ENCODE measurements at places on chromosomes 4 and X.

DNA sequence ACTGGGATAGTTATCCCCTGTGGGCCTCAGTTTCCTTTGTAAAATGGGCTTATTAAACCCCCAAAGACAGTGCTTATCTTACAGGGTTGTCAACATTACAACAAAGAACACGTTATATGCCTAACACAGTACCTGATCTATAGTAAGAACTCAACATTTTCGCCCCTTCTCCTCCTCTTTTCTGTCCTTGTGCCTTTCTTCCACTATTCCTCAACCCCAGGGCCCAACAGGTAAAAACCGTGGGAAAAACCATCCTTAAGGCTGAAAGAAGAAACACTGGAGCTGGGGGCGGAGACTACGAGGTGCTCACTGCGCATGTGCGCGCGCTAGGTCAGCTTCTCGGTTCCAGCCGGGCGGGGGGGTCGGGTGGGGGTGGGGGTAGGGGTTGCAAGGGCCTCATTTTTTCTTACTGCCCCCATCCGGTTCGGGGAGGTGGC, 426 bp upstream of the XIAP start:
- DNase-seq, result no peak

- DNase-seq, result no peak
These were observed 42.5 kb upstream of the KLHL8 start for GRCh38 chr4:87262886-87263285.

- DNase-seq, result no peak
These were observed 22.8 kb downstream of the FHIP1A start for GRCh38 chr4:151431728-151432127.

DNA sequence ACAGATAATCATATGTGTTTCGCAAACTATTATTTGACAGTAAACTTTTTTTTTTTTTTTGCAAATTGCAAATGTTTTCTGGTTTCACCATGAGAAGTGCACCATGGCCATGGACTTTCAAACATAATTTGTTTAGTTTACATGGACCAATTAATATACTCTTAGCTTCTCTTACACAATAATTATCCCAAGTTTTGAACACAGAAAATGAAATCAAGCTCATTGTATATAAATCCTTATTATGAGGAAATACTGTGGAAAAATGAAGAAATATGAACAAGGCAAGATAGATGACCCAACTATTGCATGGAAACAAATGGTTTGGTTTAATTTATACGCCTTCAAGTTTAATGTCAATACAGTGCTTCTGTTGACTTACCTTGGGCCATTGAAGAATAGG, 3.9 kb downstream of the FGF5 start:
- no peak for DNase-seq

- no peak for DNase-seq
These were observed 144.8 kb upstream of the UNC5C start for GRCh38 chr4:95693594-95693993.

DNA sequence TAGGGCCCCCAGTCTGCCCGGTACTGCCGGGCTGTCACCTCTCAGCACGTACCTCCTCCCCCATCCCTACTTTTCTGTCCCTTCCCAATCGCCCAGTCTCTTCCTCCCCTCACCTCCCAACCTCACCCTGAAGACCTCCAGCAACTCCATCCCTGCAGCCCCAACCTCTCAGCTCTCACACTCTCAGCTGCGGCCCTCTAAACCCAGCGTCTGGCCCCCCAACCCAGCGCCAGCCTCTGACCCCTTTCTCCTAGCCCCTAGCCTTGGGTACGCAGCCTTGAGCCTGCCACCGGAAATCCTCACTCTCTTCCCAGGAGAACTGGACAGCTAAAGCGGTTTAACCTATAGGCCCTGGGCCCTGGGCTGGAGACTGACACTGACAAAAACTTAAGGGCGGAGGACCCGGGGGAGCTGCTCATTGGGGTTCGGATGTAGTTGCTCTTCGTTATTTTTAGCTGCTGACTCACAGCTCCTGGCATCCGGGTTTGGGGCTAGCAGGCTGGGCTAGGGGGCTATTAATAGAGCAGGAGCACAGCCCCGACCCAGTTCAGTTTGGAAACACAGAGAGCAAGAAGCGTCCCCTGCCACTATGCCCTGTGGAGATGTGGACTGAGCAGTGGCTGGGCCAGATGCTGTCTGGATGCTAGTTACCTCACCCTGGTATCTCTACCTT, 9.6 kb upstream of the DLG3 start:
- DNase-seq, result no peak

DNA sequence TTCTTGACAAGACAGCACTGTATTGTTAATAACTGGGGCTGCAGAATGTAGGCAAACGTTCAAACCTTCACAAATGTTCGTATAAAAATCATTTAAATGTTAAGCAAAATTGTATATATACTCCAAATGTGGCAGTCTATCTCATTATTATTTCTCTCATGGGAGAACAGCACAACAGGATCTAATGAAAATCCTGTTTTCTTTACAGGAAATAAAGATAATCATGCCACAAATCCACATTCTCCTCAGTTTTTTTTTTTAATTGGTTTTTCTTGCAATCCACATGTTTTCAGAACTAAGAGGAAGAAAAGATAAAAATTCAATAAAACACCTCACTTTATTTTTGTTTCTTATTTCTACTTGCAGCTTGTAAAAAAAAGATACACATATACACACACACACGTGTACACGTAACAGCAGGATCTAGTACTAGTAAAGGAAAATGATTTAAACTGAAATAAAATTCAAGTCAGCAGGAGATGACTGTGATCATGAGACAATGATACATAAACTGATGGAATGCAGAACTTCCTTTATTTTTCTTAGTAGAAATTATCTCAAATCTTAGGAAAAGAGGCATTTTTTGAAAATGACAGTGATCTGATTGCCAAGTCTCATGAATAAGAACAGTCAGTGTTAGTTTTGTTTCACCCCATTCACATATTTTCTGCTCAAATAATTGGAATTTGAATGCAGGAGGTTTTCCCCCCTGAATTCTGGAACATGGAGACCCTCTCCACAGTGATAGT, 11.3 kb downstream of the APBB2 start:
- DNase-seq, result no peak

DNA sequence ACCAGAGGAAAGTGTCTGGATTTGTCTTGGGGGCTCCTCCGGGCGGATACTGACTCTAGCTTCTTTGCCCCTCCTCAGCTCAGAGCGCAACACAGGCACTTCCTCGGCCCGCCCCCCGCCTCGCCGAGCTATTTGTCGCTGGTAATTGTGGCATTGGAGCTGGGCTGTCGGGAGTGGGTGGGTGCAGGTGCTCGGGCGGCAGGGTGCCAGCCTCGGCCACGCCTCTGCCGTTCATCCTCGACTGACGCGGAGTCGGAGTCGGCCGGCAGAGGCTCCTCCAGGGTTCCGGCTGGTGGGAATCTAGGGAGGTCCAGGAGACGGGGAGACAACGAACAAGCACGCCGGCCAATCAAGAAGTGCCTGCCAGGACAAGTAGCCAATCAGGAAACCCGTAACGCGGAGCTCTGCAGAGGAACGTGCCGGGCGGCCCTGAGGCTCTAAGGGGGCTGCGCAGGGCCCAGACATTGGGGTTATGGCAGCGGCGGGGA, 3.9 kb upstream of the SYN1 start:
- peak; percentile 58 for DNase-seq

Measured in activated CD4-positive, alpha-beta T cell treated with anti-CD3 and anti-CD28 coated beads for 48 hours (primary cell).